ENCODE measurements at places on chromosomes 11 and 22.
A peak's percentile ranks its signal among the peaks of the same experiment; 100 is the strongest.

GRCh38 chr11:119912229-119912628 lies 183.2 kb upstream of the NECTIN1 start:
- no peak for DNase-seq

DNA sequence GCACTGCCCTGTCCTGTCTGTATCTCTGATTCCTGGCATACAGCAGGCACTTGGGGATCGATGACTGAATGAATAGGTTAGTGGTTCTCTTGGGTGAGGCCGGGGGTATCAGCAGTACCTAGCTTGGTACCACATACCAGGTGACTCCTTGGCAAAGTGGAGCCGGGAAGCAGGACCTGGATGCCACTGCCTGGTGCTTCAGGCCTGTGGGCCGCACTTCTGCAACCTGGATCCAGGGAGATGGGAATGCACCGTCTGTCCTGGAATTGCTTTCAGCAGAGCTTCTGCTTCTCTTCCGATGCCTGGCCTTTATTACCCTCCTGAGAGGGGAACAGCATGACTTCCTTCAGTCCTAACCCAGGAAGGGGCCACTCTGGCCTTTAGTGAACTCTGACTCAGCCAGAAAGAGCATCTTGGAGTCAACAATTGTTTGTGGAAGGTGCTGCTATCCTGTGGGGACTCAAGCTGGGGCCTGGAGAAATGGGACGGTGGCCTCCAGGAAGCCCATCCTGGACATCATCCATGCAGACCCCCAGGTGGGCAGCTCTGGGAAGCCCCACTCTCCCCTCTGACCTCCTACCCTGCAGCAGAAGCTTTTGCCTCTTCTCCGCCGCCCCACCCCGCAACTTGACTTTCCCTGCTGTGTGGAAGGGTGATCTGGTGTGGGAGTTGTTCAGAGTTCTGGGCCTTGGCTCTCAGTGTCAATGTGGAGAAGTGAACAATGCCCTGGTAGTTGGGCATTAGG lies 5.1 kb downstream of the CD82 start:
- no peak for DNase-seq

DNA sequence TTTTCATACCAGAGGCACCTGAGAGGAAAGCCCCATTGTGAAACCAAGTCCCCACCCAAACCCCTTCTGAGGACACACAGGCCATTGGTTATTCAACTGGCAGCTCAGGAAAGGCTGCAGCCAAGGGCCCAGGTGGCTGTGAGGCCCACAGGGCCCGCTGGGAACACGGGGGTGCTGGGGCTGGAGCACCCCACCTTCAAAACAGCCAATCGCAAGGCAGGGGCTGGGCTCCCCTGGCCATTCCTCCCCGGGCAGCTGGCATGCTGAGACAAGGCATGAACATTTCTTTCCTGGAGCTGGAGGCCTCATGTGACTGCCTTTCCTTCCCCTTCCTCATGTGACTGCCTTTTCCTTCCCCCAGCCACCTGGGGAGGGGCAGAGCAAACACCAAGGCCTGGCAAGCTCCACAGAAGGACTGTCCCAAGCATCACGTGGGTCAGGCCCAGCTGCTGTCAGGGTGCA lies 76.9 kb downstream of the PIWIL3 start:
- no peak for DNase-seq

GRCh38 chr11:104531894-104532293 lies 366.4 kb downstream of the CASP12 start:
- DNase-seq = no peak

GRCh38 chr11:114162719-114163123 lies 103.2 kb downstream of the ZBTB16 start:
- DNase-seq = peak; percentile 96

- no peak for DNase-seq
Measured at GRCh38 chr22:49514641-49515040, 313.0 kb downstream of the BRD1 start.

DNA sequence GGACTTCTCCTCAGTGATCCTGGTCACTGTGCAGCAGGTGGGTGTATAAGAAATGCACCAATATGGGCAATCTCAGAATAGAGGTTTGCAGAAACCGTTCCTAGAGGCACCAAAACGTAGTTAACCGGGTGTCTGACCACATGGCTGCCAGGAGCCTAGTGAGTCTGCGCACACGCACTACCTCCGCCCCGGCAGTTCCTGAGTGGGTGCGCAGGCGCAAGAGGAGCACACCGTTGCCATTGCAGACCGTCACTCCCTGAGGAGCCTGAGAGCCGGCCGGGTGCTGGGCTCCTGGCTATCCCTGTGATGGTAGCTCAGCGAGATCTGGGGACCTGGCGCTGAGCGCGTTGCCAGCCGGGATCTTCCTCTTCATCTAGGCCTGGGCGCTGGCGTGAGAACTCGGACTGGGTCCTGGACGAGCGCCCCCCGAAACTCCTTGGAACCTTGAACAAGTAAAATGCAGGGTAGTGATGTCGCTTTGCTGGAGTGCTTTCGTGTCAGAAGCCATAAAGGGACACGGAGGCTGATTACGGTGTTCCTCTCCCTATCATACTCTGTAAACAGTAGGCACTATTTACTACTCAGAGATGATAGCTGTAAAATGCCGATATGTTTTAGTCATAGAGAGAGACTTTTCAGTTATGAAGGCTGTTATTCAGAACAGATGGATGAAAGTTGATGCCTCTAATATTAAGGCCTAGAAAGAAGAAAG lies at the start of gene MS4A13:
TSS of gene MS4A13 (plus strand) at position 249 of the 712 bp plus-strand sequence. CDS start 2,692 bp downstream, outside the sequence.
- no peak for DNase-seq
